Thoracic aorta (tissue), 2 donors: ENCODE measurements at places on chromosomes 2 and 18. TPM values are rescaled to one million over a fixed set of nuclear protein-coding genes. Genes with fewer than 3 reads are reported as not detected.

Gene ASNSD1
- total RNA-seq: 59.3 TPM

Gene MARCO
- 10.4 TPM for total RNA-seq

Gene TFCP2L1
- total RNA-seq: 3.4 TPM

Gene TRIM43
- not detected for total RNA-seq

Gene C1QL2
- not detected for total RNA-seq

Gene SERPINB4
- total RNA-seq: not detected

Gene ALPI
- total RNA-seq: not detected

Gene MBOAT2
- total RNA-seq: 16.8 TPM

Gene CPO
- not detected for total RNA-seq
